ENCODE measurements at places on chromosomes 7 and 10.

DNA sequence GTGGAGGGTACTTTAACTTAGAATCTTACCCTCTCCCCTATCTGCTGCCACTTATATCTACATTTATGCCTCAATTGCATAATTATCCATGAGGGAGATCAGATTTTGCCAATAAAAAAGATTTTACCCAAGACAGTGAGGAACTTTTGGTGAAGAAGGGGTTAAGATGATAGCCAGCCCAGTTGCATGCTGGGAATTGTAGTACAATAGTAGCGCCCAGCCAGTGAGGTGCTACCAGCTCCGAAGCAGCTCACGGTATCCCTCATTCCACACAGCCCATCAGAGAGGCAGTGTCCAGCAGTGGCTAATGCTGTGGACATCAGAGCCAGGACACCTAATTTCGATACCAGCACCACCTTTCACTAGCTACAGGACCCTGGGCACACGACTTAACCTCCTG lies 5.9 kb upstream of the LGI1 start:
- no peak for DNase-seq

GRCh38 chr7:30303312-30304039 lies 19.1 kb downstream of the ZNRF2 start:
- no peak for DNase-seq

DNA sequence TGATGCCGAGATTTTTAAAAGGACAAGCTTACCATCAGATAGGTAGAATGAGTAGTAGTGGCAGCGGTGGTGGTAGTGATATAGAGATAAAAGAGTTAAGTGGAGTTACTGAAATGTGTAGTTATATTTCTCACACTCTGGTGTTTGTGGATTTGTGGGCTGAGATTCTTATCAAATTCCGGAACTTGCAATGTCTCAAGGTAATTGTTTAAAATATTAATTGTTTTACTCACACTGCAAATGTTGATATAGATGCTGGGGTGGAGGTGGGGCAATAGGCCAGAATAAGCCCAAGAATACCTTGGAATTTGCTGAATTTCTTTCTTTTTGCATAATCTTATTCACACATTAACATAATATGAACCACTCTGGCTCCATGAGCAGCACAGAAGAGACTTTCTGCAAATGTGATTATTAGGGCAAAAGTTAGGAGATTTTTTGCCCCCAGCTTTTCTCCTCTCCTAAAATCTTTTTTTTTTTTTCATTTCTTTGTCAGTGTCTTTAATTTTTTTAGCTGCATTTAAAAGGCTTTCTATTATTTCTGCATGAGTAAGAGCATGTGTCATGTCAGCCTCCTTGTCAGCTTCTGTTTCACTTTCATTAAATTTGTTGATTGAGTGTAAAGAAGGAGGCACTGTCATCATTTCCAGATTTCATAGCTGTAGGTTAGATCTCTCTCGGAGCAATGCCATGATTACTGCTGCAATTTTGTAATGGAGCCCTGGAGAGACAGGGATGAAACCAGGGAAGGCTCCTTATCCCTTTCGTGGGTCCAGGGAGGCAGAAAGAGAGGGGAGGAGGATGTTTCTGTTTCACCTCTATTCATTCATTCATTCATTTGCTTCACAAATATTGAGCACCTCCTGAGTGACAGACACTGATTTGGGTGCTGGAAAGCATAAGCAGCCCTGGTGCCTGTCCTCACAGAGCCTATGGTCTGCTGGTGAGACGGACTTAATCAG lies 13.1 kb upstream of the SGMS1 start:
- DNase-seq: no peak

DNA sequence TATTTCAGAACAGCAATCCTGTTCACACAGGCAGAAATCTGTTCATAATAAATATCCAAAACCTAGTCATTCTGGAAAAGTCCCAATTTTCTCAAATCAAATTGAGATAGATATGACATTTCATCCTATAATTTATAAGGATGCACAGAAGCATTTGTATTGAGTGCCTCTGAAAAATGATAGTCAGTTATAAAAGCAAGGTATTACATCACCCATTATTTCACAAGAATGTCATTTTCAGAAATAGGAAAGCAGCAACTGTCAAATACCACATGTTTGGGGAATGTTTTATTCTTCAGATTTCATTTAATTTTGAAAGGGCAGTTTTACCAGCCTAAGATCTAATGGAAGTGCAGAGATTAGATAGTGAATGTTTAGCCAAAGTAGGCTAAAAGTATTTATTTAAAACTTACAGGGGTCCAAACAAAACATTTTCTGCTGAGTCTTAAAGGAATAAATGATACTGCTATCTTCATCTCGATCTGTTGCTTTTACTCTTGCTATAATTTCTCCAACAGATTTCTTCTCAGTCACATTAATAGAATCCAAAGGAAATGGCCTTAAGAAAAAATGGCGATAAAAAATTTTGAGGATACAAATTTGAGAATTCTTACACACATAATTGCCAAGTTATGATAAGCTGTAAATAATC lies 185.8 kb downstream of the HGF start:
- no peak for DNase-seq

DNA sequence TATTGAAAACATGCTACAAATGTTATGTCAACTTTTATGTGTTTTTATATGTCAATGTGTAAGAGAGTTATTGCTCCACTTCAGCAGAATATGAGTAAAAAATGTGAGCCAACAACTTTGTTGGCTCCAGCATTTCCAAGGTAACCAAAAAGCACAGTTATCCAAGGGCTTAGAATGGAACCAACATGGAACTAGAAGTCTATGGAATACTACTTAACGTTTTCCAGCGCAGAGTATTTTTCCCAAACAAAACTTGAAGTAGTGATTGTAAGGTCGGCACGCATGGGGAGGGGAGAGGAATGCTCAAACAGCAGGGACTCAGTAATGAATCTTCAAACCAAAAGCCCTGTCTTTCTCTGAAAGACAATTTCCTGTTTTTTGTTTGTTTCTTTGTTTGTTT lies 45.0 kb upstream of the TSPAN13 start:
- DNase-seq: no peak

DNA sequence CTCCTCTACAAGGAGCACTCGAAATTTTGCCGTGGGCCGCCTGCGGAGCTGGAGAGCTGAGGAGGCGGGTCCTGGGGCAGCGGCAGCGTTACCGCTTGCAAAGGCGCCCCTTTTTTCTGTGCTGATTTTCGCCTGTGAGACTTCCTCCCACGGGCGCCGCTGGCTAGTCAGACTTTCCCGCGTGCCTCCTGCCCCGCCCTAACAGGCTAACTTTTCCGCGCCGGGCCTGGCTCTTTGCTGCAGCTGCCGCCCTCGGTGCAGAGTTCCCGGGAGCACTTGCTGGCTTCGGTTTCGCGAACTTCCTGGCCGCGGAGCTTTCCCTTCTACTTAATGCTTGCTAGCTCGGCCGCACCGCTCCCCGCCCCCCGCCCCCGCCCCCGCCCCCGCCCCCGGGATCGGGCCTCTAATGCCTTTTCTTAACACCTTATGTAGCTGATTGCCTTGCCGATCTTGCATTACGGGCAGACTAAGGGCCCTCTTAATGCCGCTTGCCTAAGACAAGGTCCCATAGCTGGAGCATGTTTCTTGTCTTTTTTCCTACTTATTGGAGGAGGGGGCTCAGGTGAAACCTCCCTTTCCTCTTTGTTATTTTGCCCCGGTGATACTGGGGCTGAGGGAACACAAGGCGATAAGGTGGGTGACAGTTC lies 37.9 kb upstream of the RASGEF1A start:
- DNase-seq: no peak

GRCh38 chr7:74360008-74360407 lies 70.8 kb downstream of the CLIP2 start:
- no peak for DNase-seq
